ENCODE measurements at places on chromosomes 13 and 19.

GRCh38 chr13:110073982-110074381 is 233.0 kb downstream of the COL4A1 start:
- peak; percentile 45 for DNase-seq

DNA sequence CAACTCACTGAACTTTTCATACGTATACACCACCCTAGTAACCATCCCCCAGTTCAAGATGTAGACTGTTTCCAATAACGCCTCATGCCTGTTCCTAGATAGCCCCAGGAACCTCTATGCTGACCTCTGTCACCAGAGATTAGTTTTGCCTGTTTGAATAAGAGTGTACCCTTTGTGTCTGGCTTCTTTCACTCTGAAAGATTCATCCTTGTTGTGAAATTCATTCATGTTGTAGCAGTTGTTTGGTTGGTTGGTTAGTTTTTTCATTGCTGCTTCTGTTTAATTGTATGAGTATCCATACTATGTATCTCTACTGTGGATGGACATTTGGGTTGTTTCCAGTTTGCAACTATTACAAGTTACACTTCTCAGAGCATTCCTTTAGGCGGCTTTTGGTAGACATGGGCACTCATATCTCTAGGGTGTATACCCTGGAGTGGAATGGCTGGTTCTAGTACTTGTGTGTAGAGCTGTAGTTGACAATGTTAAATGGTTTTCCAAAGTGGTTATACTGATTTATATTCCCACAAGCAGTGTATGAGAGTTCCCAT is 1.6 kb downstream of the RNASEH2B start:
- DNase-seq: no peak

DNA sequence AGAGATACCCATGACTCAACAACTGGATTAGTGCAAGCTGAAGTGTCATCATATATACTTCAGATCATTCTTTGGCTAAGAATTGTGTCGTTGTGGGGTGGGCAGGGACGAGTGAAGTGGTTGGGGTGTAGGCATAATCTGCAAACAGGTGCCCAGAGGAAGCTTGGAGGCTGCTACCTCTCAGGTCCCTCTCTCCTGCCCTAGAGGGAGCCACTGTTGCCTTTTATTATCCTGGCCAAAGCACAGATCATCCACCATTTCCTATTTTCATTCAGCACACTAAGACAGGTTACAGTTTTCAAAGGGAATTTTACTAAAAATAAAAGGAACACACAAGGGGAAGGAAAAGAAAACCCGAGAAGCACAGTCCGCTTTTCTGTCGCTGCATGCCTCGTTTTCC is 126.6 kb downstream of the HS6ST3 start:
- no peak for DNase-seq

DNA sequence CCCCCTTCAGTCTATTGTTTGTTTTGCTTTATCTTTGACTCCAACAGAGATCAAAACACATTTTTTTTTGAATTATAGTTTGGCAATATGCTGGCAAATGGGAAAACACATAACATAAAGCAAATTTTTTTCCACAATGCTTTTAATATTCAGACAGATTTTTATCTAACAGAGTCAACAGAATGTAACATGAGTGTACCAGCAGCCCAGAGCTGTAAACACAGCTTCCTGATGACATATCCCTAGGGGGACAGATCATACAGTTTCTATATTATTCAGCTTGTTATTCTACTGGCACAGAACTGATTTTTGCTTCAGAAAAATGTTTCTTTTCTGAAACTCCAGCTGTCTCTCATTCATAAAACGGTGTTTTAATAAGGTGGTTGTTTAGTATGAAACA is 168.8 kb downstream of the OLFM4 start:
- peak; percentile 57 for DNase-seq

- DNase-seq: peak; percentile 47
Measured at GRCh38 chr19:8458380-8458779, 13.6 kb downstream of the HNRNPM start.

DNA sequence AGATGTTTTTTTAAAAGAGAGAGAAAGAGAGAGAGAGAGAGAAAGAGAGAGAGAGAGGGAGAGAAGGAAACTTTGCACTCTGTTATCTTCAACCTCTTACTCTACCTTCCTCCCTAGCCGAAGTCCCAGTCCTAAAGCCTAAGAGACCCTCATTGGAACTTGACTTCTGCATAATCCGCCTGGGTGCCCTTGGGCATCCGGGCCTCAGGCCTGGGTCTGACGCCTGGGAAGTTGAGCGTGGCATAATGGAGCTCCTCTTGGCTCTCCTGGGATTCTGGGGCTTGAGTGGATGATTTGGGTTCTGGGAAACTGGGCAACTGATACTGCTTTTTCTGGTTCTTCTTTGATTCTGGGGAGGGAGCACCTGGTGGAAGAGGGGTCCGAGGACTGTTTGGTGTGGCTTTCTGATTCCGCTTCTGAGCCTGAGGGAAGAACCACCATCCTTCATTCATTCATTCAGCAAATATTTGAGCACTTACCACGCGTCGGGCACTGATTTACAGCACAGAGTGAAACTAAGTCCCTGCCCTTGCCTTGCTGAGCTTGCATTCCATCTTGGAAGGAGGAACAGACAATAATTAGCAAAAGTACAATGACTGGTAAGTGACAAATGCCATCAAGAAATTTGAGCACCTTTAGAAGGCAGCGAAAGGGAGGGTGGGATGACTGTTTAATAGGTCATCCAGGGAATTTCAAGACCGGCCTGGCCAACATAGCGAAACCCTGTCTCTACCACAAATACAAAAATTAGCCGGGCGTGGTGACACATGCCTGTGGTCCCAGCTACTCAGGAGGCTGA is 6.3 kb downstream of the SIGLEC10 start:
- no peak for DNase-seq

GRCh38 chr19:51692468-51692867 is 662 bp upstream of the SPACA6 start:
- no peak for DNase-seq

- DNase-seq: no peak
Measured at GRCh38 chr19:33376941-33377557, 3.5 kb downstream of the CEBPG start.

DNA sequence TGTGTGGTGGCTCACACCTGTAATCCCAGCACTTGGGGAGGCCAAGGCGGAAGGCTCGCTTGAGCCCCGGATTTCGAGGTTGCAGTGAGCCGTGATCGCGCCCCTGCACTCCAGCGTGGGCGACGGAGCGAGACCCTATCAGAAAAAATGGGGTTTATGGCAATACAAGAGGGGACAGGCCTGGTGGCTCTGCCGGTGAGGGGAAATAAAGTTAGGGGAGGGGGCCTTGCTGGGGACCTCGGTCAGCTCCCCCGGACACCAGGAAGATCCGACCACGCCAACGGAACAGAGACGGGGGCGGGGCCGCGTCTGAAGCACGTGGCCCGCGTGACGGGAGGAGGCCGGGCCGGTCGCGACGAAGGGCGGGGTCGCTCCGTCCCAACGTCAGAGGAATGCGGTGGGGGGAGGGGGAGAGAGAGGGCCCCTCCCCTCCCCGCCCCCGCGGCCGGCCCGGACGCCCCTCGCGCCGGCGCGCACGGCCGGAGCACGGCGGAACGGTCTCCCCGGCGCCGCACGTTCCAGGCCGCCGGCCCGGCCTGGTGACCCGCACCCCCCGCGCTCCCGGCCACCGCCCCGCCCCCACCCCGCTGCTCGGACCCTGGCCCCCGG is 1.9 kb upstream of the HNRNPL start:
- peak; percentile 94 for DNase-seq

DNA sequence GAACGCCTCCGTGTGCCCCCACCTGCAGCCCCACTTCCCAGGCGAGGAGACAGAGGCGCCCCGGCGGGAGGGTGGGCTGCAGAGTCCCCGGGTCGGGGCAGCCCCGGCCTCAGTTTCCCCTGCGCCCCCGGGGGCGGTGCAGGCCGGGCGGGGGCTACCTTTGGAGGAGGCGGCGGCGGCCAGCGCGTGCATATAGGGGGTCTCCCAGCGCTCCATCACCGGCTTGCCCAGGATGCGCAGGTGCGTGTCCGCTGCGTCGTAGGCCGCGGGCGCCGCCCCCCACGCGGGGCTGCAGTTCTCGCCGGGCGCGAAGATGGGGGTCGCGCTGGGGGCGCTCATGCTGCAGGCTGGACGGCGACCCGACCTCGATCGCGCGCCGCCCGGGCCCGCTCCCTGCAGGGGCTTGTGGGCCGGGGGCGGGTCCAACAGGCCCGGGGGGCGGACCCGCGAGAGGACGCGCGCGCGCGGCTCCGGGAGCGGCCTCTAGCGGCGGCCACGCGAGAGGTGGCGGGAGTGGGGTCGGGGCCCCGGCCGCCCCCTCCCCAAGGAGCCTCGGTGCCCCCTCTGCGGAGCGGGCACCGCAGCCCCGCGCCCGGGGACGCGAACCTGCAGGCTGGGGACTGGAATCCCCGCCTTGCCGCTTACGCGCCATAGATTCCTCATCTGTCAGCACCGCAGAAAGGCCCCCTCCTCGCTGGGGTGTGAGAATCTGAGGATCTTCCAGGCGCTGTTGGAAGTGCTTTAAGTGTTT is at the start of gene GAMT:
Gene GAMT, minus strand, starts transcription at position 405 of the 751 bp plus-strand sequence. Its CDS starts 66 bp downstream, at position 339.
- peak; percentile 14 for DNase-seq

- peak; percentile 48 for DNase-seq
Measured at GRCh38 chr13:20182231-20182846, 10.4 kb downstream of the GJB2 start.

GRCh38 chr19:53372196-53372595 is 6.7 kb downstream of the ZNF525 start:
- no peak for DNase-seq

- no peak for DNase-seq
Measured at GRCh38 chr13:112708560-112709240, 18.9 kb downstream of the ATP11A start.

DNA sequence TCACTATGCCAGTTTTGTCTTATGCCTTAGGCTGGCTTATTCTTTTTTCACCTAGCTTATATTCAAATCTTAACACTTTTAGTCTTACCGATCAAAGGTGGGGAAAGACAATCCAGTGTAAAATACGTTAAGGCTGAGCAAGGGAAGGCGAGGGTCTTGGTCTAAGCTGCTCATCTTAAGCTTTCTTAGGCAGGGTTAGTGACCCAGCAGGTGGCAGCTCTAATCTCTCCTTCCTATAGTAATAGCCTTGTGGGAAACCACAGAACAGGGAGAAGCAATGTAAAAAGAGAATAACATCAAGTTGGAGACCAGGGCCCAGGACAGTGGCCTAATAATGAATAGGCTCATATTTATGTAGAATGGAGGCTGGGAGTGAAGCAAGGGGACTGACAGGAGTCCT is 45.9 kb downstream of the COG3 start:
- DNase-seq: no peak

- DNase-seq: no peak
Measured at GRCh38 chr13:99721606-99722337, 220.5 kb downstream of the TM9SF2 start.

DNA sequence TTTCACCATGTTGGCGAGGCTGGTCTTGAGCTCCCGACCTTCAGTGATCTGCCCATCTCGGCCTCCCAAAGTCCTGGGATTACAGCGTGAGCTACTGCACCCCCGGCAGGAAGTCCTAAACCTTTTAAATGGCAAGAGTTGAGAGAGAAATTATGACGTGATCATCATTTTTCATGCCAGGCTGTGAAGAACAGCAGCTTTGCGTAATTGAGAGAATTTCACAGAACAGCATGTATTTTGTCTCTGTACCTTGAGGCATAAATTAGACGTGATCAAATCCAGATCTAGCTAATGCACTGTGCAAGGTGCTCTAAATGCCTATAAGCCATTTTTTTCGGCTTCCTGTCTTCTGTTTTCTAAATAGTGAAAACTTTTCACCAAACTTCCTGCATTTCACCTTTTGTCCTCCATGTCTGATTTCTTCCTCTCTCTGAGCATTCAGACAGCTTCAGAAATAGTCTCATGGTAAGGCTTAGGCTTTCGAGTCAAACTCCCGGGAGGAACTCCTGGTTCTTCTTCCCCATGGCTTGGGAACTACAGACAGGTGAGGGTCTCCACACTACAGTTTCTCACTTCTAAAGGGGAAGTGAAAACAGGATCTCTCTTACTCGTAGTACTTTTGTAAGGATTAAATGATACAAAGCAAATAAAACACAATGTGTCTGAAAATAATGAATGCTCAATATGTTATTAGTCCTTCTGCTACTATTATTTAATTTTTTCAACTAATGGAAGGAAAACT is 51.0 kb downstream of the WDFY2 start:
- DNase-seq: no peak

- peak; percentile 18 for DNase-seq
Measured at GRCh38 chr13:32031815-32032370, 319 bp downstream of the FRY start.

GRCh38 chr19:29293736-29294342 is 80.9 kb upstream of the UQCRFS1 start:
- DNase-seq: no peak

GRCh38 chr13:46572752-46573431 is 19.9 kb downstream of the LRCH1 start:
- no peak for DNase-seq

DNA sequence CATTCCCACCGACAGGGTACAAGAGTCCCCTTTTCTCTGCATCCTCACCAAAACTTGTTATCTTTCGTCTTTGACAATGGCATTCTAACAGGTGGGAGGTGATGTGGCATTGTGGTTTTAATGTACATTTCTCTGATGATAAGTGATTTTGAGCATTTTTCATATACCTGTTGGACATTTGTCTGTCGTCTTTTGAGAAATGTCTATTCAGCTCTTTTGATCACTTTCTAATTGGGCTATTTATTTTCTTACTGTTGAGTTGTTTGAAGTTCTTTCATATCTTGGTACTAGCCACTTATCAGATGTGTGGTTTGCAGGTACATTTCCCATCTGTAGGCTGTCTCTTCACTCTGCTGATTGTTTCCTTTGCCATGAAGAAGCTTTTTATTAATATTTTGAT is 219.0 kb upstream of the SOX1 start:
- DNase-seq: no peak

DNA sequence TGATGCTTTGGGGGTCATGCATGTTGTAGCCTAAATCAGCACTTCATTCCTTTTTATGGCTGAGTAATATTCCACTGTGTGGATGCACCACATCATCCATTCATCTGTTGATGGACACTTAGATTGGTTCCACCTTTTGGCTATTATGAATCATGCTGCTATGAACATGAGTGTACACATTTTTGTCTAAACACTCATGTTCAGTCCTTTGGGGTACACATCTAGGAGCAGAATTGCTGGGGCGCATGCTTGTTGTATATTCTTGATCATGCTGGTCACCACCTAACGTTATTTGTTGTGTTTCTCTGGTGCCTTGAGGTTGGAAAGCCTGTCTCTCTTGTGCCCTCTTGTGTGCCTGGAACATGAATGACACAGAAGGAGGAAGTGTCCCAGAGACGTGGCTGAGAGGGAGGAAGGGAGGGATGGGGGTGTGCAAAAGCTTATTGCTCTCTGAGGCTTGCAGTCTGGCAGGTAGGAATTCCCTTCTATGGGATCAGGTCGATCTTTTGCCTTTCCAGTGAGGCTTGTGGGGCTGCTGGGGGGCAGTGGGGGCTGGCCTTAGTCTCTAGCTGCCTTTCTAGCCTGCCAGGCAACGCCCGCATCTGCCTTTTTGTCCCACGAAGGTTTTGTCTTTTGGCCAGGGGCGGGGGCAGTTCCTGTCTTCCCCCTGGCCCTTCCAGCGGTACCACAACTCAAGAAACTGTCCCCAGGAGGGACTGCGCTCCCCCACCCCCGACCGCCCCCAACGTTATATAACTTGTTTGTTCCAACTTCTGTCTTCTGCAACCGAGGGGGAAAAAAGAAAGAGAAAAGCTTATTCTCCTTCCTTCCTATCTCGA is 7.6 kb downstream of the KLHL26 start:
- DNase-seq: no peak

Data from NCI-H146 (cell line).